ENCODE measurements at places on chromosomes 12 and 14. TPM values are rescaled to one million over a fixed set of nuclear protein-coding genes. Genes with fewer than 3 reads are reported as not detected.

The LTBP2 gene
- total RNA-seq, result 47.0 TPM

The TGM1 gene
- 6.6 TPM for total RNA-seq

The CLEC12A gene
- not detected for total RNA-seq

The CD69 gene
- total RNA-seq, result 1.9 TPM

The CFAP73 gene
- 0.57 TPM for total RNA-seq

The SIRT4 gene
- total RNA-seq, result 2.2 TPM

The AQP6 gene
- total RNA-seq, result 0.40 TPM

The OGFOD2 gene
- 27.6 TPM for total RNA-seq

All from prostate gland (tissue), 2 donors.